Activated naive CD4-positive, alpha-beta T cell (primary cell): ENCODE measurements at places on chromosomes 6 and 20.

GRCh38 chr6:108673153-108673552, 112.4 kb downstream of the FOXO3 start:
- DNase-seq, result no peak

DNA sequence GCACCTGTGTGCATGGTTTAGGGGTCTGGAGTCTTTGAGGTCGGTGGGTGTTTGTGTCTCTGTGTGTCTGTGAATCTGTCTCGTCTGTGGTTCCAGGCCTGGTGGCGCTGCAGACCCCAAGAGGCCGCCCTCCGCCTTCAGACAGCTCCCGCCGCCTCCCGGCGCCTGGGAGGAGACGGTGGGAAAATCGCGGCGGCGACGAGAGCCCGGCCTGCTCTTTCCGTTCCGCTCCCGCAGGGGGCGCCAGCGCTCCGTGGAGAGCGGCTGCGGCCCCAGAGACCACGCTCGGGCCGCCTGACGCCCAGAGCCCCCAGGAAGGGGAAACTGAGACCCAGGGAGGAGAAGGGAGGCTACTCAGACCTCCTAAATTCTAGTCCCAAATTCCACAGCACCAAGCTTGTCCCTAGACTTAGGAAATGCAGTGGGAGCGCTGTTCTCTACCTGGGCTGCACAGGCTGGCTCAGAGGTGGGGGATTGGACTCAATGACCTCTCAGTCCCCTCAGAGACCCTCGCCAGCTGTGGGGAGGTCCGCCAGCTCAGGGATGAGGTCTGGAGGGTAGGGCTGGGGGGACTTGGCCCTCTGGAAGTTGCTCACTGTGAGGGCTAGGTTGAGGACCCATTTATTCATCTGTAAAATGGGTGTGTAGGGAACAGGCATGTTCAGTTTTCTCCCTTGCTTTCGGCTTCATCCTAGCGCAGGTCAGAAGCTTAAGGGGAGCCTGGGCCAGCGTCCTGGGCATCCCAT, 36.9 kb upstream of the BLCAP start:
- peak; percentile 4 for DNase-seq

GRCh38 chr6:160041608-160042007, 72.7 kb downstream of the IGF2R start:
- DNase-seq, result no peak

DNA sequence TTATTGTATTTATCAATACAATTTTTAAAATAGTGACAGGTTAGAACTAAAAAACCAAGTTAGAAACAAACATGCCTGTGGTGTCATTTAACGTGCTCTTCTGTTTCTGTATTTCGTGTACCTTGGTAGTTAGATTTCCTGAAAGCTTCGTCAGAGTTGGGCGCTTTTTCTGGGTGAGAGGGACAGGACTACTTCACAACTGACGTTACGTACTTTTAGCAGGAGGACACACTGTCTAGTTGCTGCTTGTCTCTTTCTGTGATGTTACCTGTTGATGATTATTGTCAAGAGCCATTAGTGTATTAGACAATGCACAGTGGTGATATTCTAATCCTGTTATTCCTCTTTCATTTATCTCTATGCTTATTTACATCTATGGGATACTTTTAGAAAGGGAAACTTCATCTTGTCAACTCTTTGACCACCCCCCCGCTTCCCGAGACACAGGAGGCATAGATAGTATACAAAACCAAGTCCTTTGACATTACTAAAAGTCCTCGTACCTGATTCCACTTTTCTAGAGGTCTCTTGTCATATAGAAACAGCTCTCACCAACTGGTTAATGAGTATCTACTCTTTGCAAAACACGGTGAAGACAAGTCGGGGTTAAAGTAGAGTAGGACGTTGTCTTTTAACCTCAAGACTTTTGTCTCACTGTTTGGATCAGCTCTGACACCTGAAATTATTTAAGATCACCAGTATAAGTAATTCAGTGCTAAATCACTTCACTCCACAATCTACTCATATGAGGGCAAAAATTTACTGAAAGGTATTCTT, 96.3 kb downstream of the LYRM2 start:
- DNase-seq, result no peak

- no peak for DNase-seq
Measured at GRCh38 chr6:2510316-2510715, 240.4 kb downstream of the MYLK4 start.

DNA sequence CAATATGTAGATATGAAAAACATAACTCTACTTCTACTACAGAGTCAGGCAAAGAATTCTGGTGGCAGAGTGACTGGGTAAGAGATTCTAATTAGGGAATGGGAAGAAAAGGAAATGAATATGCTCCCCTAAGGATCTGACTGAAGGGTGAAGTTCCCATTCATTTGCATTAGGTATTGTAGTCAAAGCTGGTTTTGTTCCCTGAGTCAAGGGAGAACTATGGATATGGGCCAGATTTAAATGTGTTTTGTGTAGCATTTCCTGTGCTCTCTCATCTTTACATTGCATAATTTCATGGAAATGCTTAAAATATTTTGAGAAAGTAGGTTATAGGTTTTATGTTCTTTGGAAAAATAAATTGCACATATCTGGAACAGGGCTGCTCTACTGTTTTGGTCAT, 299.7 kb downstream of the BTBD3 start:
- DNase-seq, result no peak

GRCh38 chr6:49410564-49410963, 52.5 kb downstream of the MMUT start:
- DNase-seq, result no peak

- no peak for DNase-seq
Measured at GRCh38 chr20:21981179-21981578, 275.7 kb downstream of the PAX1 start.

DNA sequence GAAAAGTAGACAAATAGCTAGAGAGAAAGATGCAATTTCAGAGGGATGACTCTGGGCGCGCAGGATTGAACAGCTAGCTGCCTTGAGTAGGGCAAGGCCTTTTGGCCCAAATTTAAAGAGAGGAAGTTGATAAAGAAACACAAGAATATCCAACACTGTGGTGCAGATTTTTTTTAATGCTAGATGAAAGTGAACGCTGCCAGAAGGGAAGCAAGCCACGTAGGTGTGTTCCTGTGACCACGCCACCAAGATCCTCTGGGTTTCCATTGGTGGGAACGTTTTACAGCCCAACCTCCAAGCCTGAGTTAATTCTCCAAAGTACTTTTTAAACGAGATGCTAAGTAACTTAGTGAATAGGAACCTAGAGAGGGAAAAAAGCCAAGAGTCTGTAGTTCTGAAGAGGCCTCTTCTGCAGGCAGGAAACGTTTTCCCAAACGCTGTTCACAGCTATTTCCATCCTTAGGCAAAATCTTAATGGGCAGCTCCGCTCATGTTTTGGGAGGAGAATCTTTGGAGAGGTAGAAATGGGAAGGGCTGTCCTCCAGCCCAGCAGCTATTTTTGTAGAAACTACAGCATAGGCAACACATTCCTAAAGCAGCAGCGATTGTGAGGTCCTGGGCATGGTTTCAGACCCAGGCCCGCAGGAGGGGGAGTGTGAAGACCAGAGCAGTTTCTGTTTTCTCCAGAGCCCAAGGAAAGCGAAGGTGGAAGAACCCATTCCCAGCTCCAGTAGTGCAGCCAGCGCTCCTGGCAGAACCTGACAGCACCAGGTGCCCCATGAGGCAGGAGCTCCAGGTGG, 8.2 kb downstream of the LY86 start:
- DNase-seq, result no peak

DNA sequence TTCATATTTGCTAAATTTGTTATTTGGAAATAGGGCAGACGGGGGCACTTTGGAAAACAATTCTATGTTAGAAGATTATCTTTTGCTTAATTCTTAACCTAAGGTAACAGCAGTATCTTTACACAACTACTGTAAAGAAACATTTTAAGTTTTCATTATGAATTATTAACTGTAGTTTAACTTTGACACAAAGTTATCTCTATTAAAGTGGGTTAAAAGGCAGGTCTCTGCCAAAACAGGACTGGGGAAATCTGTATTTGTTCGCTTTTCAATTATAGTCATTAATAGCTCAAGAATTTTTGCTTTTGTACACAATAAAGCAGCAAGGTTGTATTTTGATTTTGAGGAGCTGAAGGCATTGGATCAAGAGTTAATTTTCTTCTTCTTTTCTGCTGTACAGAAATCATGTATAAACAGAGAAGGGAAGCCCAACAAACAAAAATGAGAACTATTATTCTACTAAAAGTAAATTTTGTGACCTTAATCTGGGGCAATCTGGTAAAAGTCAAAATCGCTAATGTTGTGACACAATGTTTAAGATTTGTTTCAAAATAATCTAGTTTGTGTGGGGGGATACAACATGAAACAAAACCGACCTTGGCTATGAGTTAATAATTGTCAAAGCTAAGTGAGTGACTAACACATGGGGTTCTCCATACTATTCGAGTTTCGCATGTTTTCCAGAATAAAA, 2.9 kb downstream of the STAU1 start:
- no peak for DNase-seq

GRCh38 chr6:39892490-39893129, 41.7 kb downstream of the MOCS1 start:
- no peak for DNase-seq

DNA sequence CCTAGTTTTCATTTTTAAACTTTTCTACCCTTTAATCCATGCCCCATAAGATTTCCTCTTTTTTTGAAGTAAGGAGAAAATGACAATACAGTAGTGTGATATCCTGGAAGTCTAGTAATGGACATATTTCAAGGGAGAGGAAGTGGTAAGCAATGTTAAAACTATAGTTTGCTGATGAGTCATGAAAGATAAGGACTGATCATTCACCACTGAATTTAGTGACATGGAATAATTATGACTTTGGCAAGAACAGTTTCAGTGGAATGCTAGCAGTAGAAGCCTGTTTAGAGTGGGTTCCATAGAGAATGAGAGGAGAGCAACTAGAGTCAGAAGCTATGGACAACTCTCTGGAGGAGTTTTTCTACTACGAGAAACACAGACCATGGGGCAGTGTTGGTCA, 24.9 kb upstream of the SLC2A12 start:
- DNase-seq, result no peak

GRCh38 chr6:68741501-68742386, 106.7 kb downstream of the ADGRB3 start:
- no peak for DNase-seq

DNA sequence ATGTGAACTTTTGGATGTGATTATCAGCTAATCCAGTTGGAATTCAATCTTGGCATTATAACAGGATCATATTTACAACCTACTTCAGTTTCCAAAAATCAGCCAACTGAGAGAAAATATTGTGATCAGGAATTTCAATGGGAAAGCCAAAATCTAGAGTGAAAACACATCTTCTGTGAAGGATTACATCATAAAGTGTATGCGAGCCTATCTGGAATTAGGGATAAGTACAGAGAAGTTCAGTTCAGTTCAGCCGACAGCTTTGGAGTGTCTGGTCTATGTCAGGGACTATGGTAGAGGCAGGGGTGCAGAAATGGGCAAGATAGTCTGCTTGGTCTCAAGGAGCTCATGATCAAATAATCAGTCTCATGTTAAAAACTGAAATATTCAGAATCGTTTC, 12.3 kb upstream of the PRIM2 start:
- no peak for DNase-seq
